Tibial nerve (tissue), 4 donors: ENCODE measurements at places on chromosomes 5 and 9. TPM values are rescaled to one million over a fixed set of nuclear protein-coding genes. Genes with fewer than 3 reads are reported as not detected.

- DNase-seq = no peak
Measured at GRCh38 chr9:126452106-126452505, 125.5 kb downstream of the MVB12B start.

- DNase-seq = no peak
Measured at GRCh38 chr9:116074658-116075057, 78.9 kb upstream of the PAPPA start.

The CENPP gene
- 7.6 TPM for total RNA-seq

The FKTN gene
- 8.6 TPM for total RNA-seq

The SLC36A2 gene
- 7.5 TPM for total RNA-seq

The ANKRD20A1 gene
- total RNA-seq = 9.6 TPM

The SH3RF2 gene
- 1.0 TPM for total RNA-seq

The OCLN gene
- total RNA-seq = 8.2 TPM
